ENCODE measurements at places on chromosomes 6 and 20.

- DNase-seq, result peak; percentile 59
Measured at GRCh38 chr6:166490671-166491500, 95.6 kb downstream of the RAMACL start.

- DNase-seq, result no peak
Measured at GRCh38 chr6:84177241-84177640, 50.2 kb downstream of the CEP162 start.

DNA sequence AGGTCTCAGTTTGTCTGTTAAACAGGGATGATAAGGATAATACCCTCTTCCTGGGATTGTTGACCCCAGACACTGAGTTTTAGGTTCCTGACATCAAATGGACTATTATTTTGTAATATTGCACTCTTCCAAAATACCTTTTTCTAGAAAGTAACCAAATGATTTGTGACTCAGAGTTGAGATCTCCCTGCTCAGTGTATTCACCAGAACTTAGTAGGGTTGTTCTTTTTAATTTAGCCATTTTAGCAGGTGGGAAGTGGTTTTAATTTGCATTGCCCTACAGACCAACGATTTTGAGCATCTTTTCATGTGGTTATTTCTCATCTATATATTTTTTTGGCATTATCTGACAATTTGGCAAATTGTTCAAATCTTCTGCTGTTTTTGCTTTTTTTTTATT is 75.1 kb downstream of the TMEM242 start:
- no peak for DNase-seq

DNA sequence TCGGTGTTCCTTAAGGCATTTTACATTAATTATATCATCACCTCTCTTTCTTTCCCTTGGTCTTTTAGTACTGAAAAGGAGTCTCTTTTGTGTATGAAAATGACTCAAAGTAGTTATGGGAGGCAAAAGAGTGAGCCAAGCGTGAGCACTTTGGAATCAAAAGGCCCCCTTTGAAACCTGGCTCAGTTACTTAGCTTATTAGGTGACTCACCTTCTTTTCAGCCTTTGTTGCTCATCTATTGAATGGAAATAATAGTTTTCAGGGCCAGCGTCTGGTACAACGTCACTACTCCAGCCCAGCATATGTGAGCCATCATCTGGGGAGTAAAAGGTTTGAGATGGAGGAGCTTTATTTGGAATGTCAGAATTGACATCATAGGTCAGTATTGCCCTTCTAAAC is 147.4 kb upstream of the SCGN start:
- DNase-seq, result no peak

DNA sequence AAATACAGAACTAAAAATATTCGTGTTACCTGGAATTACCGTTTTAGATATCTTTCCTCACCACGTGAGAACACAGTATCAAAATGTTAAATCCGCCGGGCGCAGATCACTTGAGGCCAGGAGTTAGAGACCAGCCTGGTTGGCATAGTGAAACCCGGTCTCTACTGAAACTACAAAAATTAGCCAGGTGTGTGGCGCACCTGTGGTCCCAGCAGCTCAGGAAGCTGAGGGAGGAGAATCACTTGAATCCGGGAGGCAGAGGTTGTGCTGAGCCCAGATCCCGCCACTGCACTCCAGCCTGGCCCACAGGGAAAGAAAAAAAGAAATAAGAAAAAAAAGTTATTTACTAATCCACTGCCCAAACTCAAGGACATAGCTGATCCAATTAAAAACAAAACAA is 4.8 kb upstream of the DDX43 start:
- no peak for DNase-seq

GRCh38 chr6:125863023-125863422 is 72.3 kb downstream of the NCOA7 start:
- no peak for DNase-seq

GRCh38 chr20:50040432-50041245 is 57.9 kb downstream of the SNAI1 start:
- DNase-seq, result no peak

GRCh38 chr6:18680842-18681241 is 293.7 kb downstream of the RNF144B start:
- DNase-seq, result no peak

- DNase-seq, result no peak
Measured at GRCh38 chr6:157380458-157380778, 572 bp upstream of the ZDHHC14 start.

- DNase-seq, result no peak
Measured at GRCh38 chr6:24660105-24660504, 6.6 kb downstream of the TDP2 start.

GRCh38 chr6:101395345-101395744 is 1.8 kb downstream of the GRIK2 start:
- no peak for DNase-seq

GRCh38 chr6:155036907-155037306 is 41.8 kb downstream of the TIAM2 start:
- no peak for DNase-seq

DNA sequence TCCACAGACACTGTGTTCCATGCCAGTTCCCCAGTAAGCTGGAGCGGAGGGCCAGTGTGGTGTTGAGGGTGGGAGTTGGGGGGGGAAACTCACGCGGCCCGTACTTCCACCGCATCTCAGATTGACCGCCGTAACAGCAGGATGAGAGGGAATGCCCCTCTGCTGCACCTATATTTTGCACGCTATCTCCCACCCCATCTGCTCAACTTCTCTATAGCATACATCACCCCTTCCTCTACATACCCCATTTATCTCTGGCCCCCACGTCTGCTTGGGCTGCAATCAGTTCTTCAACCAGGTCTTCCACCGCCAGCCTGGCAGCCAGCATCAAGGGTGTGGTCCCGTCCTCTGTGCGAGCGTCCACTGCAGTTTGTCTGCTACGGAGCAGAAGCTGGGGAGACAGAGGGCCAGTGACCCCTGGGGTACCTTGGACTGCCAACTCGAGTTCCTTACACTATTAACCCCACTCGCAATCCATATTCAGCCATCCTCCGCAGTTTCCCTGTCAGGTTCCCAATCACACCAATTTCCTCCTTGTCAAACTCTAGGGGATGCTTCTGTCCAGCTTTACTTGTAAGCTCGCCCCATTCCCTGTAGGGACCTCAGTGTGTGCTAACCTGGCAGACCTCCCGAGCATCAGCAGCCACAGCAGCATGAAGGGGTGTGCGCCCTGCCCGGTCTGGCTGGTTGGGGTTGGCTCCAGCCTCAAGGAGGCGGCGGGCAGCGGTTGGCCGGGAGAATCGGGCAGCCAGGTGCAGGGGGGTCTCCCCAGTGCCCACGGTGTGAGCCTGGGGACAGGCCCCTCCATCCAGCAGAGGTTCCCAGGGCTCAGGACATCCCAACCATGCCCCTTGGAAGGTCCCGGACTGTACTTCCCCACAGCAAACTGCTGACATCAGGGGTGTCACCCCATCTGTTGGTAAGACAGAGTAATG is 4.5 kb upstream of the GPSM3 start:
- DNase-seq, result peak; percentile 21

GRCh38 chr6:48983377-48983776 is 479.7 kb downstream of the MMUT start:
- DNase-seq, result no peak

GRCh38 chr6:142850679-142851423 is 94.1 kb downstream of the HIVEP2 start:
- peak; percentile 66 for DNase-seq

GRCh38 chr6:123380257-123380656 is 256.5 kb downstream of the TRDN start:
- DNase-seq, result peak; percentile 1

DNA sequence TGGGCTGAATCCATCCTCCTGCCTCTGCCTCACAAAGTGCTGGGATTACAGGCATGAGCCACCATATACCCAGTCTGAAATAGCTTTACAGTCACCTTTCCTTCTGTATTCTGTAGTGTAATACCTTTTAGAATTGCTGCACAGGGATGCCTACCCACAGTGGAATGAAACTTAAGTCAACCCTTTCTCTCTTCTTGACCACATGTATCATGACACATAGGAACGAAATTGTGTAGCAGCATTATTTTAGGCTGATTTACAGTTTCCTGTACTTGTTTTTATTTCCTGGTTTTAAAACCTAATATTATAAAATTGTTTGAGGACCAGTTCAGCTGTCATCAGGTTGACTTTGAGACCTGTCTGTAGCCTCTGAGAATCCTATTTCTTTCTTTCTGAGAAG is 297.8 kb downstream of the ZFAND3 start:
- DNase-seq, result no peak

DNA sequence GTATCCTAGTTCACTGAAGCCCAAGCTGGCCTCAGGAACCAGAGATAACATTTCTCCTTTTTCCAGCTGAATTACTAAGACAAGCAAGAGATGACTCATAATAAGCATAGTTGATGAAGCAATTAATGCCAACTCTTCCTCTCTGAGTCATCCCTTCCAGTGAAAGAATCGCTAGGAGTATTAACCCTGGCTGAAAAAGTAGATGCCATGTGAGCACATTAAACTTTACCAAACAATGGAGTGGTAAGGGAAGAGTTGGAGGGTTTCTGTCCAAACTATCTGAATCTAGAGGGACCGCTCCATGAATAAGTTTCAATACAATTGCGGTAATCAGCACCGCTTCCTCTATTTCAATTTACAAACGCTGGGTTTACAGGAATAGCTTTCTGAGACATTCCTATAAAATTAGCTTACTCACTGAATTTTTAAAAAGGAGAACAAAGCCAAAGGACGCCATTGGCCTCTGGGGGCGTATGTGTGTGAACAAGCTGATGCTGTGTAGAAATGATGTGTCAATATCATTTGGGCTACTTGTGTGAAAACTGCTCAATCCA is 48.3 kb downstream of the ATXN1 start:
- DNase-seq, result peak; percentile 96

GRCh38 chr6:120681204-120681603 is 653.1 kb downstream of the TBC1D32 start:
- no peak for DNase-seq

DNA sequence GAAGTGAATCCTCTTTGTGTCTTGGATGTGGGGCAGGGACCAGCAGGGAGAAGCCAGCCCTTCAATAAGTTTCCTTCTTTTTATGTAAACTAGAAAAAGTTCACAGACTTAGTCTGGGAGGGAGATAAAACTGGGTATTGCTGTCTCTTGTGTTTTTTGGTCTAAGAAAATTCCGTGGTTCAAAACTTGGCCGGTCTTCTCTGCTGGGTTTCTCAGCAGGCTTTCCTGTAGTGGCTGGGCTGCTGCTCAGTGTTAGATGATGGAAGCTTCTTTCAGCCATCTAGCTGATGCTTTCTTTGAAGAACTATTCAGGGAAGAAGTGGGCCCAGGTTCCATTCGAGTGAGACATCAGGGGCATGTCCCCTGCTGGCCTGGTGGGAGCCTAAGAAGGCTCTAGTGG is 70.7 kb upstream of the SCP2D1 start:
- no peak for DNase-seq

- DNase-seq, result no peak
Measured at GRCh38 chr6:52662031-52662430, 8.9 kb upstream of the TMEM14A start.

- DNase-seq, result no peak
Measured at GRCh38 chr6:46287681-46288080, 116.9 kb upstream of the ENPP5 start.

- DNase-seq, result peak; percentile 47
Measured at GRCh38 chr6:7671076-7671475, 54.8 kb upstream of the BMP6 start.

DNA sequence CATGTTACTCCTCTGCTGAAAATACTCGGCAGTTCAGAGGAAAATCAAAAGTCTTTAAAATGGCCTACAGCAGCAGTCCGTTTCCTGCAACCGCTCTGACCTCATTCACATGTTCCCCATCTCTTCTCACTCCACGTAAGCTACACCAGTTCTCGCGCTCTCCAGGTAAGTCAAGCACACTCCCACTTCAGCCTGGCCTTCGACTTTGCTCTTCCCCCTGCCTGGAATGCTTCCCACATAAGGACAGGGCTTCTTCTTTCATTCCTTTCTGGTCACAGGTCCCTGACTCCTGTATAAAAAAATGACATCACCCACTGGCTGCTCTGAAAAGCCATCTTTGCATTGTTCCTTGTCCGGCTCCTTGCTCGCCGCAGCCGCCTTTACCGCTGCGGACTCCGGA is 42.7 kb downstream of the MGME1 start:
- DNase-seq, result no peak

- DNase-seq, result no peak
Measured at GRCh38 chr6:108735310-108736001, 112.8 kb upstream of the ARMC2 start.

- no peak for DNase-seq
Measured at GRCh38 chr6:18427296-18427695, 40.1 kb downstream of the RNF144B start.

- no peak for DNase-seq
Measured at GRCh38 chr20:57435498-57436222, 44.5 kb downstream of the RBM38 start.

DNA sequence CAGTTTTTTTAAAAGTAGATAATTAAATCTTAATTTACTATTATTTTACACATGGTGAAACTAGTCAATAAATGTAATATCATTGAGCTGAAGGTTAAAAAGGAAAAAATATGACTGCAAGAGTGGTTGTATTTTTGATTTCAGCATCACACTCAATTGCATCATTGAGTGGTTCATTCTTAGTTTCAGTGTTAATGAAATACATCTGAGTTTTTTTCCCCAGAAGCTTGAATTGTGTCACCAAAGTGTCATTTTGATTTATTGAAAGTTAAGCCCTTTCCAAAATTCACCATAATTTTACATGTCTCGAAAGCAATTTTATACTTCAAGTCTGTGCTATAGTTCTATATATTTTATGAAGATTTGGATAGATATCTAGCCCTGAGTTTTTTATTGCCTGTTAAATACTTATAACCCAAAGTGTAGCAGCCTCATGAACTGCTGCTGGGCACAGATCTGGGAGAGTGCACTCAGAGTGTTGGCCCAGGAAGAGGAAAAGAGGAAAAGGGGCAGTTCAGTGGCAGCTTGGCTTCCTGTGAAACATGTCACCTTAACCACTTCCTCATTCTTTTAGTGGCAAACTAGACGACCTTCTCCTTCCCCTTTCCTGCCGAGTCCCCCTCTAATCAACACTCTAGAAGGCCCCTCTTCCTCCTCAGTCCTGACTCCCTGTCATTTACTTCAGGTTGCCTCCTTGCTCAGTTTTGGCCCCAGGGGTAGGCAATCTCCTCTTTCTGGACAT is 140.7 kb downstream of the ESR1 start:
- no peak for DNase-seq

DNA sequence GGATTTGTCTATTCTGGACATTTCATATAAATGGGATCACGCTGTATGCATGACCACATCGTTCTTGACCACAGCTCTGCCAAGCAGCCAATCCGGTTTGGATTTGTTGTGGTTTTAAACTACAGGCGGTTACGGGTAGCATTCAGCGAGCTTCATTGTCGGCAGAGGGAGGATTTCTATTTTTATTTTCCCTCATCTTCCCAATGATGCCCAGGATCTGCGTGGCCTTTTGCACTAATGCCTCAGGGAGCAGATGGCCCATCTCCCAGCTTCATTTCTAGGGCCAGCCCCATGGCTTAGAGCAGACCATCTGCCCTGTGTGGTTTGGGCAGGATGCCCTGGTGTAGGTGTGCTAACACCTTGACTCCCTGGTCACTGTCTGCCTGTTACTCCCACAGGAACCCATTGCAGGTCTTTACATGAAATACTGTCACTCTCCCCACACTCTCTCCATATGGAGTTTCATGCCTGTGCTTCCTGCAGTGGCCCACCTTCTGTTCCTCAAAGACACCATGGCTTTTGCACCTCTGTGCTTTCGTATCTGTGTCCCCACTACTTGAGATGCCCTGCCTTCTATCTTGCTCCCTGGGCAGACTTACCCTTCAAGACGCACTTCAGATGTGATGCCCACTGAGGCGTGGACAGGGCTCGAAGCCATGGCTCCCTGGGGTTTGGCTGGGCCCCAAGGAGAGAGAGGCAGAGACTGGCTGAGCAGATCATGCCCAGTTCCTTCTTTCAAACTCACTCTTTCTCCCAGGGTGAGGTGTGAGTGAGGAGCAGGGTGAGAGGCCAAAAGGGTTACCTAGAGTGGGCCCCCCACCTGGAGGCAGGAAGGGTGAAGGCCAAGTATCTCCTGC is 26.0 kb downstream of the SDCBP2 start:
- no peak for DNase-seq

Measured in fibroblast of villous mesenchyme (primary cell).